T-cell (primary cell): ENCODE measurements at places on chromosomes 7 and 10.

DNA sequence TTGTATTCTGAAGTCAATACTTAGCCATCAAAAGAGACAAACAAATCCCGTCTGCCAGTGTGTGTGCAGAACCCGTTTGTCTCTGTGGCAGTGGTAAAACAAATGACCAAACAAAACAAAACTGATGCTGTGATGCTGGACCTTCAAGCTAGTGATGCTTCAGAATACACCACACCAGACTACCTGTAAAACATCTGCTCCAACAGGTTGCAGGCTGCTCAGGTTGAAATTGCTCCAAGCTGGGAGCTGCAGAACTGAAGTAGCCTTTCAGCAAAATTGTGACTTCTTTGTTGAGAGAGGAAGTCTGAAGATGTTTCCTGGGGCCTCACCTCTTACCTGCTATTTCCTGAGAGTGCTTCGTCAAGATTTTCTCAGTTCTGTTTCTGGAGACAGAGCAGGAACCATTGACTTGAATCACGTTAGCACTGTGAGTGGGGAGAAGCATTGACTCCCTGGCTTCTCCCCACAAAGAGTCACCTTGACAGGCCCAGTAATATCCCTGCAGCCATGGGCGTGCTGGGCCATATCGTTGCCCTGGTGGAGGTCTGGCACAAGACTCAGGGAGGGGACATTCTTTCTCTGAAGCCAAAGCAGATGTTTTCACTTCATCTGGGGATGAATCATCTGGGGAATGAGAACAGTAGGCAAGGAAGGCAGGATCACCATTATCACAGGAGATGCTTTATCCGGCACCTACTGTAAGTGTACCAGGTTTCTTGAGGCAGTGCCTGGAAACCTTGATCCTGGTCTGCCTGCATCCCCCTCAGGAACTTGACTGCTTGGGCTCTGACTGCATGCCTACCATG lies 80.2 kb downstream of the RBM20 start:
- no peak for DNase-seq

GRCh38 chr7:5824297-5824610 lies 42.8 kb upstream of the RNF216 start:
- peak; percentile 64 for DNase-seq

DNA sequence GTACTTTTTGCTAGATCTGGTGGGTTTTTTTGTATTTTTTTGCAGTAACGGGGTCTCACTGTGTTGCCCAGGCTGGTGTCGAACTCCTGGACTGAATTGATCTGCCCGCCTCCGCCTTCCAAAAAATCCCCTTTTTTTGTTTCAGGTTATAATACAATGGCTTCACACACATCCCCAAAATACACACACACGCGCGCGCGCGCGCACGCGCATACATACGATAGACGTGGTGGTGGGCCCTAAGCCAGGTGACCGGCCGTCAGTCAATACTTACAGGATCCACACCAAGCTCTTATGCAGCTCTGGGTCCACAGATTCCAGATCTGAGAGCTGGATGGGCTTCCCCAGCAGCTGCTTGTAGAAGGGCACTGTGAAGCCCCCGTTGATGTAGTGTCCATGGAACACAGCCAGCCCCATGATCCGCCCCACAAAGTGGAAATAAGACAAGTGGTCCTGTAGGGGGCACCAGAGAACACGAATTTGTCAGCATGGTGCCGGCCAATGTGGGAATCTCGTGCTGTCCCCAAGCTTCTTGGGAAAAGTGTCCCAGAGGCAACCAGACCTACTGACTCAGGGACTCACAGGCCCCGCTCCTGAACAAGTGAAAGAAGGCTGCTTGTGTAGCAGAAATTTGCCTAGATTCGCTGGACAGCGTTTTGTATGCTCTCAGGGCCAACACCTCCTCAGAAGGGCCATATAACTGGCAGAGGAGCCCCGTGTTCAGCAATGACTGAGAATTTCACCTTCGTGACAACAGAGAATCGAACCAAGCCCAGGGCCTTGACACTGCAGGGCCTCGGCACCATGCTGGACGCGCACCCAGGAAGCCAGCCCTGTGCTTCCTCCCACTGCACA lies 103.6 kb downstream of the SMURF1 start:
- peak; percentile 41 for DNase-seq

GRCh38 chr7:149846021-149846420 lies 7.8 kb downstream of the ZNF862 start:
- DNase-seq: no peak

DNA sequence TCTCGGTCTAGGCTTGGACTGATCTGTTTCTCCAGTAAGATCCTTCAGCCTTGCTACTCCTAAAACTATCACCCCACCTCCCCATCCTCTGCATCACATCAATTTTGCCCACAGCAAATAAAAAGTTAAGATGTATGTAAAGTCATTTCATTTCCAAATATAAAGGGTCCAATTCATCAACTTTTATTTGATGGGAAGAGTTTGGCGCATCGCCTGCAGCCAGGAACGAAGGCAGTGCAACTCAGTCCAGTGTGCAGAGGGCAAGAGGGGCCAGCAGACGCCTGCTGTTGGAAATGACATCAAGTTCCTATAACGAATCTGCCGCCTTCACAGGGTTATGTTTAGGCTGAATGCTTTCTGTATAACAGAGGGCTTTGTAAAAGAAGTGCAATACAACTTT lies 97.0 kb downstream of the SVIL start:
- no peak for DNase-seq
